ENCODE measurements at places on chromosomes 13 and 19.

- no peak for DNase-seq
Measured at GRCh38 chr13:32201809-32202208, 113.4 kb downstream of the ZAR1L start.

GRCh38 chr19:54162241-54162805 is 2.8 kb upstream of the LENG1 start:
- DNase-seq = peak; percentile 81

DNA sequence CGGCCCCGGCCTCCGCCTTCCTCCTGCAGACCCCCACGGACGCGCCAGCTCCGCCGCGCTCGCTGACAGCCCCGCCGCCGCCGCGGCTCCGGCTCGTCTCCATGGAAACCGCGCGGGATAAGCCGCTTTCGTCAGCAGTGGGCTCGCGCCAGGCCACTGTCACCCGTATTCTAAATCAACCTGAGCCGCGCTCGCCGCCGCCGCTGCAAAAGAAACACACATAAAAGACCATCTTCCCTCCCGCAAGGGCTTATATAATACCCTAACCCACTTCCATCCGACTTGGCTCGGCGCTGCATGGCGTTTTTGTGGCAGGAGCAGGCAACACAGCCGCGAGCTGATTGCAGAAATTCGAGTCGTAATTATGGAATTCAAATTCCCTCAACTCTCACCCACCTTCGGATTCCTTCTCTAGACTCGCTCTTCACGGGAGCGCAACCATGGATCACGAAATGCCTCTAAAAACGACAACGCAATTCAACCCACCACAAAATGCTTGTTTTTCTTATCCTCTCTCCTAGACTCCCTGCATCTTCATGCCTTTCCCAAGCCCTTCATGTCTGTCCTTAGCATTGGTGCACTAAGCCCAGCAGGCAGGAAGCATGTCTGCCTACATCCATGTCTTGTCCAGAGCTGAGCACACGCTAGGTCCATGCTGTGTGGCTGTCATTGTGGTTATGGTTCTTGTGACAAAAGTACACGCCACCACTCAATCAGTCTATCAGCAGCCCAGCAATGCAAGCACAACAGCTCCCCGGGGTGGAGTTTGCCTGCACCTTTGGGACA is at the start of gene AMER2:
Gene AMER2, minus strand, starts transcription at position 772 of the 786 bp plus-strand sequence. Its CDS starts 669 bp downstream, at position 103.
- DNase-seq = peak; percentile 82

DNA sequence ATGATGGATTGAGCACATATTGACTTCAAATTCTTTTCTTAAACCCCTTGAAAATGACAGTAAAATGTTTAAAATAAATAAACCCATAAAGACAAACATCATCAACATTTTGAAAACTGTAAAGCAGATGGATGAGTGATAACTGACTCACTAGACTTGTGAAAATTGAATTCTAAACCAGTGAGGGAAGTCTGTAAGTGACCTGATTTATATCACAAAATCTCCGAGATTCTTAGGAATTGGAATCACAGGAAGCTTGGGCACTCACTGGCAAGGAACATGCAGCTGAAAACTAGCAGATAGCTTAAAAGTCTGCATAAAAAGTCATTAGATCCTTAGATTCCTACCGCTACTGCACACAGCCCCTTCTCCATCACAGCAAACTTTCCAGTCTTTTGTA is 51.3 kb upstream of the TSC22D1 start:
- no peak for DNase-seq

DNA sequence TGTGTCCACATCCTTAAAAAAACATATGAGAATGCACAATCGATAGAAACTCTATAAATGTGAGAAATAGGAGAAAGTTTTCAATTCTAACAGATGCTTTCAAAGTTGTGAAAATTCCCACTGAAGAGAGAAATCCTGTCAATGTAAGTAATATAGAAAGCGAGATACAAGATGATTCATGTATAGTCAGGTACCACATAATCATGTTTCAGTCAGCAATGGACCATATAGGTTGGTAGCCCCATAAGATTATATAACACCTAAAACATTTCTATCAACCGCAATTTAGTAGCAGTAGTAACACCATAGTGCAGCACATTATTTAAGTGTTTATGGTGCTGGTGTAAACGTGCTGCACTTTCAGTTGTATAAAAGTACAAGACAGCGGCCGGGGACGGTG is 18.5 kb downstream of the ZNF791 start:
- DNase-seq = no peak

DNA sequence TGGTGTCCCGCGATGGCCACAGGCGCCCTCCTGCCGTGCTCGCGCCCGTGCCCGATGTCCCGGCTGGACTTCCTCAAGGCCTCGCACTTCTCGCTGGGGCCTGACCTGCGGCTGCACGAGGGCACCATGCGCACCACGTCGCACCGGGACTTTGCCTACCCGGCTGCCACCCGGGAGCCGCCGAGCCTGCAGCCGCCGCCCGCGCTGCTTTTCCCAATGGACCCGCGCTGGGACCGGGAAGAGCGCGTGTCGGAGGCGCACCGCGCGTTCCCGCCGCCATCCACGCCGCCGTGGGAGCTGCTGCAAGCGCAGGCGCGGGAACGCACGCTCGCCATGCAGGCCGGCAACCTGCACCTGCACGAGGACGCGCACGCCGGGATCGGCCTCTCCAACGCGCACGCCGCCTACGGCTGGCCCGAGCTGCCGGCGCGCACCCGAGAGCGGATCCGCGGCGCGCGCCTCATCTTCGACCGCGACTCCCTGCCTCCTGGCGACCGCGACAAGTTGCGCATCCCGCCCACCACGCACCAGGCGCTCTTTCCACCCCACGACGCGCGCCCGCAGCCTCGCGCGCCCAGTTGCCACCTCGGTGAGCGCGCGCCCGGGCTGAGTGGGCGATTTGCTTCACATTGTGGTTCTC is 12.1 kb upstream of the PEX11G start:
- DNase-seq = peak; percentile 84

DNA sequence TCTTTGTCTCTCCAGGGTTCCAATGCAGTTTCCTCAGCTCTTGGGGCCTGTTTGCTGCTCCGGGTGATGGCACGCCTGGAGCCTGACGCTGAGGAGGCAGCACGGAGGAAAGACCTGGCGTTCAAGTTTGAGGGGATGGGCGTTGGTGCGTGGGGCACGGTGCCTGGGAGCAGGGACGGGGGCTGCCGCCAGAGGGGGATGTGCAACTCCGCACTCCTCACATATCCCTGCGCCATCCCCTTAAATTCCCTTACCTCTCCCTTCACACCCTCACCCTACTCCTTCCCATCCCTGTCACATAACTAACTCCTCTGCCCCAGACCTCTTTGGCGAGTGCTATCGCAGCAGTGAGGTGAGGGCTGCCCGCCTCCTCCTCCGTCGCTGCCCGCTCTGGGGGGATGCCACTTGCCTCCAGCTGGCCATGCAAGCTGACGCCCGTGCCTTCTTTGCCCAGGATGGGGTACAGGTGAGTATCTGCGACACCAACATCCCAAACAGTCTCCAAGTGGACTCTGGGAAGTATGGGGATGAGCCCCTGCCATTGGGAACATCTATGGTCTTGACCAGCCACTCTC is 31.1 kb downstream of the TRPM4 start:
- no peak for DNase-seq

- DNase-seq = no peak
Measured at GRCh38 chr13:71516521-71516920, 350.5 kb downstream of the DACH1 start.

- DNase-seq = no peak
Measured at GRCh38 chr19:11460207-11460606, 20.6 kb downstream of the ELAVL3 start.

GRCh38 chr19:14528419-14529253 is 758 bp upstream of the TECR start:
- DNase-seq = peak; percentile 94

DNA sequence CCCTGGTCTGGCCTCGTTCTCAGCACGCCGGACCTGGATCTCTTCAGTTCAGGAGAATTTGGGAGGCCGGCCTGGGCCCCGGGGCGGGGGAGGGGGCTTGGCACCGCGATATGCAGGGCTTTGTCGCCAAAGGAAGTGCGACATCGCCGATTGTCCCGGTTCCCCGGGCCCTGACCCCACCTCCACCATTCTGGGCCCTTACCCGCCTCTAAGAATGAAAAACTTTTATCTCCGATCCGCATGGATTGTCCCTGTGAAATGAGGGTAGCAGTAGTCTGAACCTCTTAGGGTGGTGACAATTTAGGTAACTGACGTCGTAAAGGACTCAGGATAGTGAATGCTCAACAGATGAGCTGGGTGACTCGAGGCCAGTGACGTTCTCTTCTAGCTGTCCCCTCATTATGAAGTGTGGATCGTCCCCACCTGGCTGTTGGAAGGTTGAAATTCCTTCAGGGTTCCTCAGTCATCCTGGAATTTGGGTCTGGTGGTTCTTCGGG is 650 bp downstream of the DDA1 start:
- no peak for DNase-seq

DNA sequence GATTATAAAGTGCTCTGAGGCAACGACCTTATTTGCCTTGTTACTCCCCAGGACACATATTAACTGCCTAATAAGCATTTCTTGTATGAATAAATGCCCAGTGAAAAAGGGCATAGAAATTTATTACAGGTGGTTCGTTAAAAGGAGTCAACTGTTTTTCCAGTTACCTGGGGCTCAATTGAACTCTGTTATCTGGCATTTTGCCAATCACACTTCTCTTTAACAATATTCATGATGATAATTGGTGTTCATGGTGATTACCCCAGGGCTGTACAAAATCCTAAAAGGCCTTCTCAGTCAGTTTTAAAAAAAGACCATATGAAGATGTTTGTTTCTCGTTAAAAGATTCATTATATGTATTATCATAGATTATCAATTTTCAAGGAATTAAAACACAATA is 57.1 kb downstream of the KL start:
- no peak for DNase-seq

GRCh38 chr19:19997656-19998268 is 41.5 kb downstream of the ZNF682 start:
- DNase-seq = no peak

DNA sequence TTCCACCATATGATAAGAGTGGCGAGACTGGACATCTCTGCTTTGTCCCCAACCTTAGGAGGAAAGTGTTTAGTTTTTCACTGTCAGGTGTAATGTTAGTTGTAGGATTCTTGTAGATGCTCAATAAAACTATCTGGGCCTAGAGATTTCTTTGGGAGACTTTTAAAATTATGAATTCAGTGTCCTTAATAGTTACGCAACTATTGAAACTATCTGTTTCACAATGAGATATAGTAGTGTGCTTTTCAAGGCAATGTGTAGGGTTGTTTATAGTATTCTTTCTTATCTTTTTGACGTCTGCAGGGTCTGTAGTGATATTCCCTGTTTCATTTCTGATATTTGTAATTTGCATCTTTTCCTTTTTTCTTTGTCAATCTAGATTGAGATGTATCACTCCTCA is 33.2 kb upstream of the F7 start:
- no peak for DNase-seq

- no peak for DNase-seq
Measured at GRCh38 chr19:32672841-32673240, 2.1 kb downstream of the ANKRD27 start.

- DNase-seq = no peak
Measured at GRCh38 chr19:2652504-2653099, 49.9 kb downstream of the GNG7 start.

GRCh38 chr19:48770734-48771472 is 15.6 kb downstream of the FGF21 start:
- DNase-seq = no peak

DNA sequence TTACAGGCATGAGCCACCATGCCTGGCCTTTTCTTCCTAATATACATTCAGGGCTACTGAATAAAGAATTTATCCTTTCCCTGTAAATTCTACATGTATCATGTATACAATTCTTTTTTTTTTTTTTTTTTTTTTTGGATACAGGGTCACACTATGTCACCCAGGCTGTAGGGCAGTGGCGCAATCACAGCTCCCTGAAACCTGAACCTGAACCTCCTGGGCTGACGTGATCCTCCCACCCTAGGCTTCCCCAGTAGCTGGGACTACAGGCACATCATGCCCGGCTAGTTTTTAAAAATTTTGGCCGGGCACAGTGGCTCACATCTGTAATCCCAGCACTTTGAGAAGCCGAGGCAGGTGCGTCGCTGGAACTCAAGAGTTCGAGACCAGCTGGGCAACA is 6.5 kb upstream of the SLC44A2 start:
- no peak for DNase-seq

DNA sequence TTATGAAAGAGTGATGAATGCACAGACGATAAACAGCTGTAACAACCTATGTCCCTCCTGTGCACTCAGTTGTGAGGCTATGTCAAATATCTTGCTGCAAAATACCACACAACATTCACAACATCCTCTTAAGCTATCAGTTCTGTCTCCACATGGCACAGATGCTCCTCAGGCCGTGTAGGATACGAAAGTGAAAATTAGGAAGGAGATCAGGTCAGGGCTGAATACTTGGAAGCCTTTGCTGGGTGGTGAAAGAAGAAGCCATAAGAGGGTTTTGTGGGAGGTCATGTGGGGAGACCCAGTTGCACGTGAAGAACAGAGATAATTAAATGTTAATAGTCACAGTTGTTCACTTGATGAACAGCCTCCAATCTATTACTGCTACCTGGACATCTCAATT is 58.9 kb downstream of the RXFP2 start:
- no peak for DNase-seq

GRCh38 chr19:33794683-33795369 is 1.8 kb upstream of the KCTD15 start:
- DNase-seq = peak; percentile 69

- DNase-seq = no peak
Measured at GRCh38 chr19:19372656-19373416, 32.6 kb upstream of the GATAD2A start.

DNA sequence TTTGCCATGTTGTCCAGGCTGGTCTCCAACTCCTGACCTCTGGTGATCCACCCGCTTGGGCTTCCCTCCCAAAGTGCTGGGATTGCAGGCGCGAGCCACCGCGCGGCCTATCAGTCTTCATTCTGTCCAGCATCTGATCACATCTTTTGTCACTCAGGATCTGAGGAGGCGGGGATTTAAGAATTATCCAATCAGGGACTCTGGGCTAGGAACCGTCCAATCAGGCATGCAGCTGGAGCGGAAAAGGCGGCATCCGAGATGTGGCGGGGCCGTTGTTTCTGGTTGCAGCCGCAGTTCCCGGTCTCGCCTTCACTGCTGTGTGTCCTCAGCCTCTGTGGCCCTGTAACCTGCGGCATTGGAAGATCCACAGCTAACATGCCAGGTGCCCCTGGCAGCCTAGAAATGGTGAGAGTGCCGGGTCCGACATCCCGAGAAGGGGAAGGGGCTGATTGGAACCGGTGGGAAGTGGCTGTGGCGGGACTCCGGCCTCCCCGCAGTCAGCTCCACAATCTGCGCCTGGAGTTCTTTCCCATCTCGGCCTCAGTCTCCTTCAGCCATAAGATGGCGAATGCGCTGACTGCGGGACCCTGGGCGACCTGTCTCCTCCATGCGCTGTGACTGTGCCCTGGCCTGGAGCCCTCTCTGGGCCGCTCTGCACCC is at the start of gene ZNF729:
Gene ZNF729, plus strand, starts transcription at position 291 of the 660 bp plus-strand sequence. Its CDS starts 85 bp downstream, at position 376.
- peak; percentile 55 for DNase-seq

GRCh38 chr13:95349267-95349666 is 48.0 kb upstream of the ABCC4 start:
- no peak for DNase-seq

- no peak for DNase-seq
Measured at GRCh38 chr13:20497006-20497775, 28.5 kb downstream of the CRYL1 start.

All from right kidney (tissue), 9 donors.